ENCODE measurements at places on chromosomes 3 and 15. TPM values are rescaled to one million over a fixed set of nuclear protein-coding genes. Genes with fewer than 3 reads are reported as not detected.

The MKRN3 gene
- total RNA-seq: 6.4 TPM

The KIF15 gene
- 26.5 TPM for total RNA-seq

The SEMA5B gene
- total RNA-seq: 1.3 TPM

The P2RY14 gene
- 0.50 TPM for total RNA-seq

The CPLX3 gene
- total RNA-seq: 5.7 TPM

The CLSTN2 gene
- 3.8 TPM for total RNA-seq

The LARP6 gene
- total RNA-seq: 57.1 TPM

The UNC13C gene
- 8.8 TPM for total RNA-seq

The SAMMSON gene
- 3.8 TPM for total RNA-seq

The KLHL6 gene
- 1.5 TPM for total RNA-seq

The TPRA1 gene
- total RNA-seq: 59.3 TPM

The C3orf22 gene
- 33.0 TPM for total RNA-seq

The ITPKA gene
- total RNA-seq: 16.7 TPM

The GPX1 gene
- total RNA-seq: 123 TPM

The MNS1 gene
- 15.2 TPM for total RNA-seq

The ZMYND10 gene
- total RNA-seq: 241 TPM

The ANAPC13 gene
- total RNA-seq: 65.6 TPM

The FRMD4B gene
- total RNA-seq: 13.7 TPM

The GASK1A gene
- 18.7 TPM for total RNA-seq

The RAB6B gene
- 7.0 TPM for total RNA-seq

The CDHR4 gene
- 5.9 TPM for total RNA-seq

The RARB gene
- 0.63 TPM for total RNA-seq

The FSD2 gene
- total RNA-seq: 0.19 TPM

The CNBP gene
- total RNA-seq: 291 TPM

The MESP2 gene
- 2.2 TPM for total RNA-seq

The FEZF2 gene
- not detected for total RNA-seq

The CCR9 gene
- not detected for total RNA-seq

The OXNAD1 gene
- total RNA-seq: 27.3 TPM

The COL6A5 gene
- total RNA-seq: 1.5 TPM

The SEMA3B gene
- total RNA-seq: 26.7 TPM

The SLC28A1 gene
- total RNA-seq: 0.31 TPM

The ACTC1 gene
- total RNA-seq: 1.2 TPM

The SPSB4 gene
- total RNA-seq: 7.4 TPM

The P2RY1 gene
- 6.4 TPM for total RNA-seq

The KCNMB2 gene
- not detected for total RNA-seq

The P2RY13 gene
- total RNA-seq: 0.31 TPM

The SI gene
- 1.5 TPM for total RNA-seq

The LRTM1 gene
- not detected for total RNA-seq

The SLC2A2 gene
- not detected for total RNA-seq

The TRIM71 gene
- 21.0 TPM for total RNA-seq

The PIERCE2 gene
- 8.0 TPM for total RNA-seq

The GOLGA8T gene
- 4.1 TPM for total RNA-seq

The ONECUT1 gene
- total RNA-seq: 10.0 TPM

The GP5 gene
- 0.06 TPM for total RNA-seq

The SLC9C1 gene
- 3.0 TPM for total RNA-seq

The INSYN1 gene
- 8.9 TPM for total RNA-seq
